Right ventricle myocardium superior (tissue), 1 donor: ENCODE measurements at places on chromosomes 13 and 19.

DNA sequence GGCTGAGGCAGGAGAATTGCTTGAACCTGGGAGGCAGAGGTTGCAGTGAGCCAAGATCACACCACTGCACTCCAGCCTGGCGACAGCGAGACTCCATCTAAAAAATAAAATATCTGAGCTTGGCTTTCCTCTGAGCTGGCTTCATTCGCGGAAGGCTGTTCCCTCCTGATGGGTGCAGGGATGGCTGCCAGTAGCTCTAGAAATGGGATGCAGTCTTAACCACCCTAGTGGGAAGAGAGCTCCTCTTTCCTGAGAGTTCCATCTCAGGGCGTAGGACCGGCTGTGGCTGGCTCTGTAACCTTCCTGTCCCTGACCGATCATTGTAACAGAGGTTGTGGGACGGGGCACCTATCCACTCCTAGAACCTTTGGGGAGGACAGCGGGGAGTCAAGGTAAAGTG lies 32.4 kb downstream of the PPP1R37 start:
- no peak for DNase-seq

- DNase-seq, result no peak
These were observed 44.5 kb downstream of the SCEL start for GRCh38 chr13:77579959-77580358.

- DNase-seq, result no peak
These were observed 22.3 kb upstream of the STARD13 start for GRCh38 chr13:33307843-33308242.

DNA sequence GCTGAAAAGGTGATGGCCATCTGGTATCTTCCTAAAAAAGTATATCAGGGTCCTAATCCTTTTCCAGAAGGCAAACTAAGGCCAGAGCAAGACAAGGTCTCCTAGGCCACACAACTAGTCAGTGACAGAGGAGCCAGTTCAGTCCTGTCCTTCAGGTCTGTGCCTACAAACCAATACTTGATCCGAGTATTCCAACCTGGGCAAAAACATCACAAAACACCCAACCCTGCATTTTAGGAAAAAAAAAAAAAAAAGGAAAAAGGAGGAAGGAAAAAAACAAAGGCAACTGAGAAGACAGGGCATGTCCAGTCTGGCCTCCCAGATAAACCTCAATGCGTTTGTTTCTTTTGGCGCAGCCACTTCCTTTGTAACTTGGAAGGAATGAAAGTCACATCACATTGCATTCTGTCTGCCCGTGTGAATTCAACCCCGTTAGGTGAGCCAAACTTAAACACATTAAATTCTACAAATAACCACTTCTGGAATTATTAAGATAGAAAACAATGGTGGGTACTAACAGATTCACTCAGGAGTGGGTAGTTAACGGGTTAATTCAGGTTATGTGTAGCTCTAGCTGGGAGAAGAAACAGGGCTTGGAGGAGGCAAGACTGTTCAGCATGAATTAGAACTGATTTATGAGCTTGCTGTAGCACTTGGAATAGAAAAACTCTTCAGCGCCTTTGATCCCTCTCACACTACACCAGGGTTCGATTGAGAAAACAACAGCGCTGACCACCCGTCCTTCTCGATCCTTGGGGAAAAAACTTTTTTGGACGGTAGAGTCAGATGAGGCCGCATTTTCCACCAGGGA lies 43.0 kb upstream of the HNRNPA1L2 start:
- DNase-seq, result no peak

- no peak for DNase-seq
These were observed 423.4 kb downstream of the RFC3 start for GRCh38 chr13:34241332-34241731.

GRCh38 chr19:51887522-51888498 lies at the start of gene ZNF577:
Gene ZNF577, minus strand, starts transcription at chr19:51887951. Its CDS starts 7,569 bp downstream, at chr19:51880382.
- peak; percentile 93 for DNase-seq

DNA sequence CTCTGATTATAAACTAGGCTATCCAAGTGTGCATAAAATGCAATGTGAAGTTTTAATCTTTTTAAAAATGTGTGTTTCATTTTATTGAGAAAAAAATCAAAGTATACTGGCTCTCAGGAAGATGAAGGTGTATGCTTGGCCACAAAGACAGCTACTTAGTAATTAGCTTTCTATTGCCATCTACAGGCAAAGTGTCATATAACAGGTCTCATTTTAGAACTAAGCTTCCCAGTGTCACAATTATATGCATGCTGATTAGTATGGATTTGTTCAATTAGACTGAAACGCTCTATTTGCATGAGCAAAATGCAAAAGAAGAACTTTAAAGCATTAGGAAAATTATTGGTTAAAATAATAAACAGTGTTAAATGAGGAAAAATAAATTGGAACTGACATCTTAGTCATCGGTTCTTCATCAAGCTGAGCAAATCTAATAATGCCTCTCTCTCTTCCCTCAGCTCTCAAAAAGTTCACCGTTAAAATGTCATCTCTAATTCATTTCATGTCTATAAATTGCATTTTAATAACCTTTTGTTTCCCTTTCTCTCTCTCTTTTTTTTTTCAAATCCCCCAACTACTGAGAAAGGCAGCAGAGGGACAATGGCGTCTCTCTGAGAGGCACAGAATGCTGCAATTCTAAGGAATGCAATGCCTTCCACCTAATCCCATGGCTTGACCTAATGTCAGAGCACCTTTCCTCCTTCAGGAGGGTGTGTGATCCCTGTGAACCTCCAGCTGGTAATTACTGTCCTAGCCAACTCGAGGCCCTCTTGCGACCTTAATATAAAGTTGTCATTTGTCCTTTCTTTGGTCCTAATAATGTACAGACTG lies 313.1 kb upstream of the MAB21L1 start:
- DNase-seq, result no peak

GRCh38 chr13:100645382-100645781 lies 29.2 kb downstream of the TMTC4 start:
- DNase-seq, result no peak

DNA sequence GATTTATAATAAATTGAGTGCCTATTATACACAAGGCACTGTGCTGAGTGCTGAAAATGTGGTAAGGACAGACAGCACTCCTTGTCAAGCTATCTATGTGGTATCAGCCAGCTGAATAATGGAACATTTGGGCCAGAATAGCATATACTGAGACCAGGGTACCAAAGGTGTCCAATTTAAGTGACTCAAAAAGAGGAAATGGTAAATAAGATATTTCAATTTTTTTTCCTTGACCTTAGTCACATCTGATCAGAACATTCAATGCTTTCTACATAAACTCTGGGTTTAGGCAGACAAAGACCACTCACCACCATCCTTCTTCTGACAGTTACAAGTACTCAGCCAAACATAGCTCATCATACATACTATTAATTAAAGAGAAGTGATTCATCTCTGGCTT lies 43.2 kb downstream of the RCBTB2 start:
- DNase-seq, result no peak

DNA sequence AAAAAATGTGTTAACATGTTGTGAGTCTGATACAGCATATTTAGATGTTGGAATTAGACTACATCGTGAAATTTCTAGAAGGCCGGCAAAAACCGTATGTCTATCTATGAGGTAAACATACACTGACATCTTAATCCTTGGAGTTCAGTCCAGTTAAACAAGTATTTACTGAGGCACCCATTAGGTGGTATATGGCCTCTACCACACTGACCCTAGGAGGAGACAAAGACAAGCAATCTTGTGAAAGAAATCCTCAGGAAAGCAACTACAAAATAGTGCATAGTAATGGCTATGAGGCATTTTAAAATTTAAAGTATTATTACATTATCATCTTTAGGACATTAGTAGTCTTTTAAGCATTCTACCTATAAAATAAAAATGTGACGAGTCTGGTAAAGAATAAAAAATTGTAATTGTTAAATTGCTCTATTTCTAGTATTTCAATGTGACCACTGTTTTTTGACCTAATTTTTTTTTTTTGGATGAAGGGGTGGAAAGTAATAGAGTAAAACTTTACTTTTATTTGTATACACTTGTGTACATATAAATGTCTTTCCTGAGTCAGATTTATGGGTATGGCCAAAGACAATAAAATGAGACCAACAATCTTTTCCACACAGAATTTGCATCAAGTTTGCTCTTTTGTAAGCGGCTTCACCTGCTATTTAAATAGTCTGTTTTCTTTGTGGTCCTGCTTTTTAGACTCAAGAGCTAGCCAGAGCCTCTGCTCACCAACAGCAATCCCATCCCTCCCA lies 50.5 kb downstream of the KATNAL1 start:
- DNase-seq, result no peak

GRCh38 chr13:30681843-30682242 lies 53.5 kb upstream of the ALOX5AP start:
- DNase-seq, result no peak

DNA sequence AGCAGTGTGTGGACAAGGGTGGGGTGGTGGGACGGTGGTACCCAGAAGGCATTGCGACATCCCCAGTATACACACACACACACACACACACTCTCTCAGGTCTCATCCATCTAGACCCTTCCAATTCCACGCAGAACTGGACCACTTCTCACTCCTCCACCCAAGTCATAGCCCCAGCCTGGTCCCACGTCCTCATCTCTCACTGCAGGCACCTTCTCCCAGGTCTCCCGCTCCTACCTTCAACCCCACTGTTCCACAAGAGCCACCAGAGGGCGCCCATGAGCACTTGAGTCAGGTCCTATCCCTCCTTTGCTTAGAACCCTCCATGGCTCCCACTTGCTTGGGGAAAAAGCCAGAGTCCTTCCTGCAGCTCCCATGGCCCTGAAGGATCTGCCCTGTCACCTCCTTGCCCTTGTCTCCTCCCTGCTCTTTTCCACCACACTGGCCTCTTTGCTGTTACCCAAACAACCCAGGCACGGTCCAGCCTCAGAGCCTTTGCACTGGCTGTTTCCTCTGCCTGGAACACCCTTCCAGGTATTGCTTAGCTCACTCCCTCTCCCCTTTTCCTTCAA lies 62.6 kb downstream of the IER2 start:
- peak; percentile 71 for DNase-seq

- peak; percentile 88 for DNase-seq
These were observed 3.5 kb upstream of the NAPSA start for GRCh38 chr19:50368649-50369570.

DNA sequence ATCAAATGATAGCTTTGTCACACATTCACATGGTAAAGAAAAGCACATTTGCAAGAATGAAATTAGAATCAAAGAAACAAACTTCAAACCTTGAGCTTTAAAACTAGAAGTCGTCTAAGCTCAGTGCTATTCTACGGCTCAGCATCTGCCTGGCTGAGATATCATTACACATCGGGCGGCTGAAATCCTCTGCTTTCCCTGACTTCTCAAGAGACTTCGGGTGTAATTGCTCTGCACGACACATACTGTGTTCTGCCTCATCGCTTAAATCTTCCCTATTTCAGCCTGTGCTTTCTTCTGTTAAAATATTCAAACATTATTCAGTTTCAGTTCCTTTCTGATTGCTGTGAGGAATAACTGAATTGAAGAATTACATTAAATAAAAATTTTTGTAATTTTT lies 265.3 kb downstream of the NALCN start:
- no peak for DNase-seq

- DNase-seq, result no peak
These were observed 109.0 kb downstream of the LHFPL6 start for GRCh38 chr13:39494006-39494405.

DNA sequence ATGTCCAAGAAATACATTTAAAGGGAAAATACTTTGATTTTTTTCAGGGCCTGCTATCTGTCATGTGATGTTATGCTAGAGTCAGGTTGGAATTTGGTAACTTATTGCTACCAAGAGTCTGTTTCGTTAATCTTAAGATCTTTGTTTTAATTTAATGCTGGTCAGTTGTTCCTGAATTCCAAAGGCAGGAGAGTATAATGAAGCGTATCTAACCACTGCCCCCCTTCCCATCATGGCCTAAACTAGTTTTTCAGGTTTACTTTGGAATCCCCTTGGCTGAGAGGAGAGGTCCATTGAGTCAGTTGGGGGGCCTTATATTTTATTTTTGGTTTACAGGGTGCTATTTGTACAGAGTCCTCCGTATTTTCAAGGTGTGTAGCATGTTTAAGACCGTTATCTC lies 116.3 kb upstream of the SLC7A1 start:
- DNase-seq, result no peak

GRCh38 chr19:14886032-14886431 lies at the start of gene OR7A17:
Gene OR7A17, minus strand, starts transcription at chr19:14886132. Its CDS starts 4,777 bp downstream, at chr19:14881355.
- DNase-seq, result no peak
